ENCODE measurements at places on chromosomes 6 and 20.
A peak's percentile ranks its signal among the peaks of the same experiment; 100 is the strongest.

- DNase-seq = no peak
Measured at GRCh38 chr6:15079288-15079817, 166.5 kb upstream of the JARID2 start.

- DNase-seq = no peak
Measured at GRCh38 chr6:158356586-158357546, 44.6 kb downstream of the TULP4 start.

DNA sequence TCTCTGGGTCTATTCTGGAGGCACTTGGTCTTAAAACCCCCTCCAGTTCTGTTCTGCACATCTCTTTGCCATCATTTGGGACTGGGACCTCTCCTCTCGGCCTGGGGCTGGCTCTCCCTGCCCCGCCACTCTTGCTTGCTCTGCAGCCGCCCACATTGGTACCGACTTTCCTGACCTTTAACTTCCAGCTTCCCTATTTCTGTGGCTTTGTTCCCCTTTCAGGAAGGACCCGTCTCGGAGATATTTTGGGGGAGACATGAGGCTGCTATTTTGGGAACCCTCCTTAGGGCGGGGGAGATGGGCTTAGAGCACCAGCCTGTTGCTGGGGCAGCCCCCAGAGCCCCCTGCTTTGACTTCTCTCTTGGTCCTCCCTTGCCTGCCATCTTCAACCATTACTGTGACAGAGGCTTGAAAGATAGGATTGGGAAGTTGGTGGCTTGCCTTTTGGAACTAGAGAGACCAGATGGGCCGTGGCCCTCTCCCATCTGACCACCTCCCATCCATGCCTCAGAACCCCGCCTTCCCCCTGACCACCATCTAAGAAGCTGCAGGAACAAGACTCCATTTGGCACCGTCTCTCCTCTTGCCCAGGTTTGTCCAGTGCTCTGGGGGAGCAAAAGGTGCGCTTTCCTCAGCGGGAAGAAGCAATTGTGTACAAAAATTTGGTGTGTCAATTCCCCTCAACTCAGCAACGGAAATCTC is 914 bp downstream of the TREM2 start:
- DNase-seq = peak; percentile 70

GRCh38 chr6:42075159-42075838 is 25.0 kb downstream of the TAF8 start:
- no peak for DNase-seq

GRCh38 chr6:32406857-32407256 is at the start of gene BTNL2:
Gene BTNL2 (minus strand): TSS chr6:32407181. CDS start chr6:32407123, 58 bp downstream.
- DNase-seq = no peak

GRCh38 chr20:33897313-33897912 is 86.3 kb downstream of the CHMP4B start:
- DNase-seq = no peak

DNA sequence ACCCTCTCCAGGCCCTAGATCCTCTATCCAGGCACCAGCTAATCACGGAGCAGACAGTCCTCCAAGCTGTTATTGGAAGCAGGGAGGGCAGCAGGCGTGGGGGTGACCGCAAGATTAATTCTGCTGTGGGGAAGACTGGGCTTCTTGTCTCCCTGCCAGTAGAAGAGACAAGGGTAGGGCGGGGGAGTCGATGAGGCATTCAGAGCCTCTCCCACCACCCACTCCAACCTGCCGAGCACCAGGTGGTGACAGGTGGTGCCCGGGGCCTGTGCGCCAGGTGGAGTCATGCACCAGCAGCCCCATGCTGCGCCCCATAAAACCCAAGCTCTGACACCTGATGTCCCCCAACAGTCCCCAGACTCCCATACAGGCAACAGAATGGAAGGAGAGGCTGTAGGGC is 89.6 kb downstream of the CDH22 start:
- no peak for DNase-seq

DNA sequence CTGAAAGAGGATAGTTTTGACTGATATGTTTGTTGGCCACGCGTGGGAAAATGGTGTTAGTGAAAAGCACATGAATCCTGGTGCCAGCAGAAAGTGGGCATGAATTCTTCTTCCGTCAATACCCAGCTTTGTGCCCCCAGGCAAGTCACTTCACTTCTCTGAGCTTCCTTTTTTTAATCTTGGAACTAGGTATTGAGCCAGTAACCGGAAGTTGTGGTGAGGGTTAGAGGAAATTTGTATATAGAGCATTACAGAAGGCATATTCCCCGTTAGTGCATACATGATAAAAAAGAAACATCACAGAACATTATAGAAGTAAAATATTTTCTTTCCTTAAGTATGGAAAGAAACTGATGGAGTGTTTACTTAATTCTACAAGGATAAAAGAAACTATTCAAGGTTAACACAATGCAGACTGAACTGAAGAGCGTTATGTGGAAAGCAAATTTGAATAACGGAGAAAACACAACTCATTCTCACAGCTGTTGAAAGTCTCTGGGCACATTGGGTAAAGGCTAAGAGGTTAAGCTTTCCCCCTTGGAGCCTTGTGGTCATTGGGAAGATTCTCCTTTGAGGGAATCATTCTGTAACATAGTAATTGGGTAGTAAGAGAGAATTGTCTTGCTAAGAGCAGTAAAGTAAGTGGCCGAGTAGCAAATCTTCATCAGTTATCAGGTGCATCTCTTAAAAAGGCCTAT is 223.1 kb downstream of the BCAS1 start:
- DNase-seq = no peak

Measured in vagina (tissue), 2 donors.